ENCODE measurements at places on chromosomes 6 and 20. TPM values are rescaled to one million over a fixed set of nuclear protein-coding genes. Genes with fewer than 3 reads are reported as not detected.
A peak's percentile ranks its signal among the peaks of the same experiment; 100 is the strongest.

PSORS1C1 gene
- total RNA-seq = 0.41 TPM

TMEM74B gene
- total RNA-seq = 8.2 TPM

HLA-DOA gene
- total RNA-seq = 1.6 TPM

SPATS1 gene
- total RNA-seq = not detected

ALDH5A1 gene
- total RNA-seq = 15.9 TPM

DNA sequence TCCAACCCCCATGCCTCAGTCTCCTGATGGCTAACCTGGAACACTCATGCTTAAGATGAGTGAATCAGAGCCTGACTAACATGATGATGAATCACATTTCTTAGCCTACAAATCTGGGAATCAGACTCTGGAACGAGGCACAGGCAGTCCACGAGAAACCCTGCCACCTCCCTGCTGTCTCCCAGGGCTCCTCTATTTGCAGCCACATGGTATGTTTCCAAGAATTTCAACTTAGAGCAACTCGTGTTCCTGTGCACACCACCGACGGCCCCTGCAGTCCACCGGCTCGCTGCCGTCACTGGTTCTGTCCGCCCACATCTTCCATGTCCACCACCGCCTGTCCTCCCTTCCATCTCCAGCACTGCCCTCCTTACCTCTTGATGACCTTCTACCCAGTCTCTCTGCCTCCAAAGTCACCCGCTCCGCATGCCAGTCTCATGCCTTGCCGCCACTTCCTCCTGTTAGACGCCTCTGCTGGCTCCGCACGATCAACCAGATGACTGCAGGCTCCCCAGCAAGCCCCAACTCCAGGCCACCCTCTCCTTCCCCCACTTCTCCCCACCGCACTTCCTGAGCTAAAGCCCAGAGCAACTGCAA, 87.6 kb downstream of the AGPAT4 start:
- no peak for DNase-seq

GRCh38 chr6:104046426-104046825, 813.3 kb downstream of the HACE1 start:
- peak; percentile 38 for DNase-seq

DNA sequence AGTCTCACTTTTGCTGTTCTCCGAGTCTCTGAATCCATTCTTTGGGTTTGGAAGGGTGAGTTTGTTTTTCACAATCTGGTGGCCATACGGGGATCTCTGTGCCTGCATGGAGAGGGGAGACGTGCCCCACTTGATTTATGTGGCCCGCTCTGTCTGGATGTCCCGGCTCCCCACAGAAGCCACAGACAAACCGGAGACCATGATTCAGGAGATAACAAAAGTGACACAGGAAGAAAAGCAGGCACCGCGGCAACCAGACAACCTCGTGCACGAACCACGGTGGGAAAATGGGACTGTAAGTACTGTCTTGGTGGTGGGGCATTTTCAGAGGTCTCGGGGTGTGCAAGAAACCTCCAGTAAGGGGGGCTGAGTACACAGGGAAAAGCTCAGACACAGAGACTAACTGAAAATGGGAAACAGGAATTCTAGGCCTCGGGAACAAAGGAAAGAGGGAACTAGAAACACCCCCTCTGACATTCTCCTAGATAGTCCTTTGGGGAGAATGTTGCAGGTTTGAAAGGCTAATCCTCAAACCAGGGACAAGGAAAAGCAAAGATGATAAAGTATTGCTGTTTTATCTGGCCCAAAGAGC, 22.1 kb upstream of the ZNF318 start:
- no peak for DNase-seq

GRCh38 chr6:33856655-33857054, 52.9 kb upstream of the MLN start:
- no peak for DNase-seq

DNA sequence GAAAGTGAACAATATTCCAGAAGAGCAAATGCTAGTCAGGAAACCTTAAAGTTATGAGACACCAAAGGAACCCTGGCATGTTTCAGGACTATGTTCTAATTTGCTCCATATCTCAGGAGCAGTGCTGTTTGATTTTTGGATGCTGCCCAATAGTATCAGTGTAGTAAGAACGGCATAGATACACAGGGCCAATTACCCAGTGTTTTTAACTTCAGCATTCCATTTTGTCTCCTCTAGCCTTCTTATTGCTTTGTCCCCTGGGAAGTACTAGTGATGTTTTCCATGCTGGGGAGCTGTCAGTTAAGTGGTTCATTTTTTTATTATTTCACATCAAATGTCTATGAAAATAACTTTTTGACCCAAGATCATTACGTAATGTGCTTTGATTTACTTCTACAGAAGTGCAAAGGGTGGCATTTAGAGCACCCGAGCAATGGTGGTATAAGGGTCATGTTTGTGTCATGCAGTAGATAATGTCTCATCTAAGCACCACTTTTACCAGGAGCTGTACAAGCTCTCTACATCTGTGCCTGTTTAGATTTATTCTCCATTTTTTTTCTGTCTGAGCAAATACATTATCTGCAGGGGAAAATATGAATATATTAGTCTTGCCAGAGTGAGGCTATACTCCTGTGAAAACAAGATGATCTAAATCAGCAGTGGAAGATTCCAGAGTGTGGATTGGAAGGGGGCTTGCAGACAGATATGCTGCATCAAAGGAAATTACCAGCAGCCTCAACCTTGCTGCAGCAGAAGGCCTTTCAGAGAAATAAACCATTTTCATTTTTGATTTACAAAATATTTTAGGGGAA, 198.8 kb upstream of the OPRM1 start:
- peak; percentile 5 for DNase-seq

DNA sequence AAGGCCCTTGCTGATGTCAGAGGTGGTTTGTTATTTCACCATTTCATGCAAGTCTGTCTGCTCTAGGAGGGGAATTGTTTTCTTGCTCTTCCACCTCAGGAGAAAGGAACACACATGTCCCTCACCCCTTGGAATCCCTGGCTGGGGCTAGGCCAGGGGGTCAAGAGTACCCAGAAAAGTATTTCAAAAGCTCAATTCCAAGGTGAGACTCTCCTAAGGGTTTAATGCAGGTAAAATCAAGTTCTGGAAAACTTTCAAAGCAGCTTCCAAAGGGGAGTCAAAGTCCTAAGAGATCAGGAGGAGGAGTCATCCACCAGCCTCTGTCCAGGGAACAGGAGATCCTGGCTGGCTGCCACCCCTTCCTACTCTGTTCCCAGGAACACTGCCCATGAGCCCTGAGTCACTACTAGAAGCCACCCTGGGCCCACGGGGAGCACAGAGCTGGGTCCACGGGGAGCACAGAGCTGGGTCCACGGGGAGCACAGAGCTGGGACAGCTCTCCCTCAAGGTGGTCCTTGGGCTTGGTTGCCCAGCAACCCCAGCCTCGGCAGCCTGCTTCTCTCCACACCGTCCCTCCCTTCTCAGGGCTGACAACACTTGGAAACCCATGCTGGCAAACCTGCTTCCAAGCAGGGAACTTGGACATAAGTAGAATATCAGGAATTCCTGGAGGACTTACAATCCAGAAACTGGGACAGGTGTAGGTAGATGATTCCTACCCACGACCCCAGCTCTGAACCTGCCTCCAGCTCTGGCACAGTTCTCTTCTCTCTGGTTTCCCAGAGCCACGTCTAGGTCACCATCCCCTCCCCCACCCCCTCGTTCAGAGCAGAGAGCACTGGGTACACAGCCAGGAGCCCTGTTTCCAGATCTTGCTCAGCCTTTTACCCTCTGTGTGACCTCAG, 35.3 kb upstream of the CDKN1A start:
- DNase-seq = peak; percentile 40

DNA sequence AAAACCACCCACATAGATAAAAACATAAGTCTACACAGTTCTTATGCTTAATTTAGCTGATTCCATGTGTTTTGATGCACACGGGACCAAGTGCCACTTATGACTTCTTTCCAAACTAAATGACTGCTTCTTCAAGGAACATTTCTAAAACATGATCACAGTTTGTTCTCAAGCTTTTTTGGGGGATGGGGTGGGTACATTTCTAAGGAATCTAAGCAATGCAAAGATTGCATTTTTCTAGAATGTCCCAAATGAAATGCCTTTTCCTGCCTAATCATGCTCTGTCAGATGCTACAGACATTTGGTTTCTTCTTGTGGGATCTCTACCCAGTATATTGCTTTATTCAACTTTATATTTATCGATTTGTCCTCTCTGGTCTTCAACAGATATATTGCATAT, 496.8 kb upstream of the JAG1 start:
- no peak for DNase-seq

DNA sequence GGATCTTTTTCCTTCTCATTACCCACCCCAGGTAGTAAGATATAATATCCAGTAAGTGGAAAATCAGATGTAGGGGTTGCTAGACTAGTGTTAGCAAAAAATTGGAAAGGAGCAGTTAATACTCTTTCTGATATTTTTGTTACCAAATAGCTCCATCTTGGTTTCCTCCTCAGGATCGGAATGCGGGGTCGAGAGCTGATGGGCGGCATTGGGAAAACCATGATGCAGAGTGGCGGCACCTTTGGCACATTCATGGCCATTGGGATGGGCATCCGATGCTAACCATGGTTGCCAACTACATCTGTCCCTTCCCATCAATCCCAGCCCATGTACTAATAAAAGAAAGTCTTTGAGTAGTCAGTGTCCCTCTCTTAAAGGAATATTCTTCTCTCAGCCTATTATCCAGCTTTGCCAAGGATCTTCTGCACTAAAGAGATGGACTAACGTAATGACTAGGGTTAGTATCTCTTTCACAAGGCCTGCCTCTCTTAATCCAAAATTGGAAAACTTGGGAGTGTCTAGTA, 1.5 kb downstream of the ROMO1 start:
- DNase-seq = no peak

DNA sequence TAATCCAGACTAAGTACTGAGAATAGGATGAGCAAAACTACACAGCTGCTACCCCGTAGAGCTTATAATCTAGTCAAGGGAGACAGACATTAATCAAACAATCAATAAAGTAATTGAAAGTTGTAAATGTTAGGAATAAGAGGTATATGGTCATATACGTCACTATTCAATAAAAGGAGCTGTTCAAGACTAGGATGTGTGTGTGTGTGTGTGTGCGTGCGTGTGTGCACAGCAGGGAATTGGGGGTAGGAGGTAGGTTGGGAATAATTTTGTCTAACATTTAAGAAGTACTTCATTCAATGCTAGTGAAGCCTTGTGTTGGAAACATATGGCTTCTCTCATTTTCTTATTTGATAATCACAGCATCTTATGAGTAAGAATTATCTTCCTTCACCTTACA, 41.8 kb downstream of the SESN1 start:
- DNase-seq = no peak

DNA sequence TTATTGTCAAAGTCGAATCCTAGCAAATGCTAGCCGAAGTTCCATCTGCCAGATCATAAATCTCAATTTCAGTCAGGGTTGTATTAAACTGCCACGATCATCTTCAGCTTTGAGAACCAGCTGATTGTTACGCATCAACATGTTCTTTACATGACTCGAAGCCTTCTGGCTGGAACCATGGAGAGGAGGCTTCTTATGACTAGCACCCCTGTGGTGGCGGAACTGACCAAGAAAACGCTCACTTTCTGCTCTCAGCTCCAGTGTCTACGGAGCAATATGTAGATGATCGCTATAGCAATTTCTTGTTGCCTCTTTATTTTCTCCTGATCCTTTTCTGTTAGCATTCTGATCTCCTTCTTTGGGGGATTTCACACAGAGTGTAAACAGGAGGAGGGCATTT, 479.4 kb upstream of the SLC35B3 start:
- DNase-seq = no peak

- no peak for DNase-seq
These were observed 36.2 kb downstream of the FYN start for GRCh38 chr6:111837007-111837406.

- no peak for DNase-seq
These were observed 92.5 kb upstream of the SLC35B3 start for GRCh38 chr6:8527818-8528217.

DNA sequence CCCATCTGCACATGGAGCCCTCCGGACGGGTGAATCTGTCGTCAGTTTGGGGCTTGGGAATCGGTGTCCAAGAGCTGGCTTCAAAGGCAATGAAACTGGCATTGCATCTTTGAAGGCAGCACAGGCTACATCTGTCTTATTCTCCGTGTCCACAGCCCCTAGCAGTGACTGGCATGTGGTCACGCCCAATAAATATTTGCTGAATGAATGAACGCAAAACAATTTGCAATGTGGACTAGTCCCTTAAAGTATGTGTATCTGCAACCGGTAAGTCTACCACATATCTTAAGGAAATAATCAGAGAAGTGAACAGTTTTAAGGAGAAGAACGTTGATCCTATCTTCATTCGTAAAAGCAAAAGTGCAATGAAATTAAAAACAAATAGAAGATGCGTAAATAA, 8.0 kb upstream of the PMEPA1 start:
- no peak for DNase-seq

GRCh38 chr20:35939264-35939663, 15.0 kb downstream of the SCAND1 start:
- DNase-seq = no peak

GRCh38 chr6:23418095-23418494, 707.9 kb upstream of the NRSN1 start:
- DNase-seq = no peak

GRCh38 chr6:11166948-11167347, 55.4 kb upstream of the ERVFRD-1 start:
- no peak for DNase-seq

GRCh38 chr6:50992232-50992631, 173.6 kb downstream of the TFAP2B start:
- no peak for DNase-seq

GRCh38 chr6:436308-437036, 44.9 kb downstream of the IRF4 start:
- DNase-seq = no peak

DNA sequence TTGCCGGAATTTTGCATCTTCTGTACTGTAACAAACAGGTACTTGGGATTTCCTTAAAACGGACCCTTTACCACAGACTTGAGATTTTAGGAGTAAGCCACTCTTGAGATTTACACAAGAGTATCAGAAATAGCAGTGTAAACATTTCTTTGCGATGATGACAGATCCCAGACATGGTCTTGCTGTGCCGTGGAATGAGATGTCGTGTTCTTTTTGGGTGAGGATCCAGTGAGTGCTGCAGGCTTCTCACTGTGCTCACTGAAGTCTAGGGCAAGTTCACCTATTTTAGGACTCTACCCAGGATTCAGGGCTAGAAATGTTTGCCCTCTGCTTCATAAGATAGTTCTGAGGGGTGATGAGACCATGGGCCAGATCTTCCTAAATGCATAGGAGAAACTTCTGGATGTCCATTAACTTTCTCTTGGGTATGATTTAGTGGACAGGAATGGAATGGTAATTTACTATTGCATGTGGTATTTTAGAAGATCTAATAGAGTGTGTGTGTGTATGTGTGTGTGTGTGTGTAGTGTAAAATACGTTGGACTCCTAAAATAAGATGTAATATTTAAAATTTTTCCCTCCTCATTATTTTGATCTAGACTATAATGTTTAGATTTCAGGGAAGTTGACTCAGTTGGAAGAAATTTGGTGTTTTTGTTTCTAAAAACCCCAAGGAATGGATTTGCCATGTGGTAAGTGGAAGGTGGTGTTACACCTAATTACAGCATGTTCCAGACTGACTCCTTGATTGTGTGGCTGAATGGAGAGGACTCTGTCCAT, 8.5 kb downstream of the LRRC1 start:
- DNase-seq = no peak

DNA sequence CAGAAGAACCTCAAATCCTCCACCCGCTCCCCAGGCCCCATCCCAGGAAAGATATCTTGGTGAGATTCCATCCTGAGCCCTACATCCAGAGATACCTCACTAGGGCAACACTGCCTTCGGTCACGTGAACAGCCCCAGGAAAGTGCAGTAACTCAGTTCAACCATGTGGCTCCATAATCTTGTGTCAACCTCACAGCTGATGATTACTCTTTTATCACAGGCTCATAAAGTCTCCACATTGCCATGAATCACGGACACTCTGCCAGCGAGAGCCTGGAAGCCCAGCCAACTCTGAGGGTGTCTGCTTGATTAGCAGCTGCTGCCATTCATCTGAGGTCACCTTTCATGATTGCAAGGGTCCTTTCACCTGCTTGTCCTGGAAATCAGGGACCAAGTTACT, 175.8 kb upstream of the LRFN2 start:
- DNase-seq = no peak

Measured in tongue (tissue), 3 donors.